Gastrocnemius medialis (tissue), 4 donors: ENCODE measurements at places on chromosomes 7 and 10.

DNA sequence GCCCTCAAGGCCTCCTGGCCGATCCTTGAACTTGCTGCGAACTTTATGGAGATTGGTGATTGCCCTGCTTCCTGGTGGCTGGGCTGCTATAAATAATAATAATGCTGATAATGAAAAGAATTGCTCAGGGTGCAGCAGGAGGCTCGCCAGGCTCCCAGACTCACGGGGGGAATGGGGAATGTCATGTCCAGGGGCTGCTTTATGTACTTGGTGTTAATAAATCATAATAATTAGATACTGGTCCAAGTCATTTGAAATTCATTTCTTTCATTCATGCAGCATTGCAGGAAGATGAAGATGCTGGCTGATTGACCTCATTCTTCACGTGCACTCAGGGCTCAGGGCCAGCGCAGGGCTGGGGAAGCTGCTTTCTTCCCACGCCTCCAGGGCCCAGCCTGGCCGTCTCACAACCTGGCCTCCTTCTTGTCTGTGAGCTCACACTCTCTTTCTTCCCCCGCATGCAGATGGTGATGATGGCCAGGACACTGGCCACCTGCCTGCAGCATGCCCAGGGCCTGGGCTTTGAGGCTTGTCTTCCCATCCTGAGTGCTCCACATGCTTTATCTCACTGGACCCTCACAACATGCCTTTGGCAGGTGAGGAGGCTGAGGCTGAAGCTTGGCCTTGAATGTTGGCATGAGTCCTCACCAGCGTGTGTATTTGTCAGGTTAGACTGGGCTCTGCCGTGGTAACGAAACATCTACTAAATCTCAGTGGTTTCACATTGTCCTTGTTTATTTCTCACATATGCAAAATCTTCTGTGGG, 138.4 kb upstream of the TNS3 start:
- no peak overlapping the region for H3K4me3 ChIP-seq
- H3K36me3 ChIP-seq = no peaks in the 10 kb centered on the region
- no peak overlapping the region for H3K27ac ChIP-seq
- peak; percentile 12 for DNase-seq
- no peaks in the 10 kb centered on the region for H3K27me3 ChIP-seq

GRCh38 chr7:149292462-149292823, 30.4 kb downstream of the ZNF783 start:
- no peaks in the 10 kb centered on the region for H3K27me3 ChIP-seq
- H3K36me3 ChIP-seq = no peaks in the 10 kb centered on the region
- no peak overlapping the region for H3K27ac ChIP-seq
- DNase-seq = no peak

- no peak overlapping the region for H3K27ac ChIP-seq
- H3K36me3 ChIP-seq = no peaks in the 10 kb centered on the region
- DNase-seq = no peak
These were observed 40.7 kb upstream of the LEP start for GRCh38 chr7:128200376-128200775.

DNA sequence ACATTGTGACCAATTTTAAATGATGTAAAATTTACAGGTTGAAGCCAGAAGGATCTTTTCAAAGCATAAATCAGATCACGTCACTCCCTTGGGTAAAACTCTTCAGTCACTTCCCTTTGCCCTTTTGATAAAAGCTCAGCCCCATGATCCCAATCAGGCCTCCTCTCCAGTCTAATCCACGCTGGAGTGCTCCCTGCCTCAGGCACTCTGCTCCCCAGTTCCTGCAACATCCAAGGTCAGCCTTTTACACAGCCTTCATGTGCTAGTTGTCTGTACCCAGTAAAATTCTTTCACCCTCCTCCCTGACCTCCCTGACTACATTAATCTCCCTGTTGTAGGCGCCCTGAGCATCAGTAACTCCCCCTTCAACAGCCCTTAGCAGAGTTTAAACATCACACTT, 14.1 kb downstream of the ELMO1 start:
- H3K27ac ChIP-seq = no peak overlapping the region
- H3K36me3 ChIP-seq = no peaks in the 10 kb centered on the region
- no peaks in the 10 kb centered on the region for H3K27me3 ChIP-seq

DNA sequence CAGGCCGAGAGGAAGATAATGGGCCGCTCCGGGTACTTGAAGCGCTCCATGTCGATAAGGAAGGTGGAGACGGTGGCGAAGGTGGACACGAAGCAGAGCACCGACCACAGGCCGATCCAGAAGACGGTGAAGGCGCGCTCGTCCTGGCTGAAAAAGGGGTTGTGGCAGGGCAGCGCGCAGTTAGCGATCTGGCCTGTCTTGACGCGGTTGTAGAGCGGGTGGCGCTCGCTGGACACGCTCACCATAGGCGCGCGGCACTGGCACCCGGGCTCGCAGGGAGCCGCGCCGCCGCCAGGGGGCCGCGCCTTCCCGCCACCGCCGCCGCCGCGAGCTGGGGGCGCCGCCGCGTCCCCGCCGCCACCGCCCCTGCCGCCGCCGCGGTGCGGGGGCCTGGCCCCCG, 1.6 kb downstream of the FZD8 start:
- H3K27ac ChIP-seq = peak overlapping the region; percentile 80
- peak; percentile 59 for DNase-seq
- H3K4me1 ChIP-seq = peaks cover 4% of the 10 kb centered on the region
- no peaks in the 10 kb centered on the region for H3K27me3 ChIP-seq
- H3K4me3 ChIP-seq = peak overlapping the region; percentile 62
- no peaks in the 10 kb centered on the region for H3K36me3 ChIP-seq

- H3K27ac ChIP-seq = no peak overlapping the region
- no peak for DNase-seq
- H3K4me3 ChIP-seq = no peak overlapping the region
- H3K36me3 ChIP-seq = no peaks in the 10 kb centered on the region
- H3K27me3 ChIP-seq = no peaks in the 10 kb centered on the region
These were observed 263.4 kb downstream of the KCNMA1 start for GRCh38 chr10:77374189-77374656.

DNA sequence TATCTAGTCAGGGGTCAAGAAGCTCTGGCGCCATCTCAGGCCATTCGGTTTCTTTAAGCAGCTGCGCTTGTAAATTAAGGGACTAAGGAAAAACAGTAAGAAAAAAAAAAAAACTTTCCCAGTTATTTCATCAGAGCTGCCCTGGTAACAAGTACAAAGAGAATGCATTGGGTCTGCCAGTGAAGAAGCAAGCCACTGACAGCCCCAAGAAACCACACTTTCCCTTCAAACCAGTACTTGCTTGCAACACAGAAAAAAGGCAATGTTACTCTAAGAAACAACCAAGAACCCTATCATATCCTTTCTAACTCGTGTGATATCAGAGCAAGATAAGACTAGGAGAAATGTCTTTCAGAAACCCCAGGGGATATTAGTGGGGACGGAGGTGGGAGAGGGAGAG, 40.6 kb upstream of the AOAH start:
- H3K27me3 ChIP-seq = no peaks in the 10 kb centered on the region
- no peak overlapping the region for H3K4me3 ChIP-seq
- no peaks in the 10 kb centered on the region for H3K36me3 ChIP-seq
- no peaks in the 10 kb centered on the region for H3K4me1 ChIP-seq

GRCh38 chr7:80240265-80241025, 105.8 kb downstream of the GNAI1 start:
- DNase-seq = no peak
- H3K27me3 ChIP-seq = no peaks in the 10 kb centered on the region
- H3K4me3 ChIP-seq = no peak overlapping the region
- no peak overlapping the region for H3K27ac ChIP-seq

GRCh38 chr7:36967387-36967786, 243.1 kb upstream of the AOAH start:
- no peak overlapping the region for H3K4me3 ChIP-seq
- H3K36me3 ChIP-seq = no peaks in the 10 kb centered on the region

GRCh38 chr7:70830060-70830395, 301.9 kb upstream of the GALNT17 start:
- H3K4me3 ChIP-seq = no peak overlapping the region
- DNase-seq = no peak
- no peak overlapping the region for H3K27ac ChIP-seq
- H3K4me1 ChIP-seq = no peaks in the 10 kb centered on the region

DNA sequence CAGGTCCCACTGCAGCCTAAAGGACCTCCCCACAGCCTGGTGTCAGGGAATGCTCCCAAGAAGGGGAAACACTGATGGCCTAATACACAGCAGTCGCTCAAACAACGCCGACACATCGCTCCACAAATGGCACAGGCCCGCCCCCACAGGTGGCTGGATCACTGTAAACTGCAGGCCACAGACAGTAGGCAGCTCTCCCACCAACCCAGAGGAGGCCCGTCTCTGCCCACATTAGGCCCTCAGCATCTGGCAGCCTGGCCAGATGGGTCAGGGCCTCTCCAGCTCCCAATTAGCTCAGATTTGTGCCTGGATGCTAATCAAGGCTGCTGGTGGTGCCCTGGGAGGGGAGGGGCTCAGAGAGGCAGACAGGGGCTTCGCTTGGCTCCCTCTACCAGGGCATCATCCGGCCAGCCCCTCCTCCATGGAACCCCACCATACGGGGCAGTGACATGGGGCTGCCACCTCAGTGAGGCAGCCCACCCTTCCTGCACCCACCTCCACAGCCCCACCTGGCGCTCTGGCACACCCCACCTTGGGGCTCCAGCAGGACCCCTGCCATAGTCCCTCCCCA, 42.7 kb downstream of the CAMK2B start:
- no peaks in the 10 kb centered on the region for H3K27me3 ChIP-seq
- no peak overlapping the region for H3K4me3 ChIP-seq
- H3K4me1 ChIP-seq = peaks cover 64% of the 10 kb centered on the region
- H3K36me3 ChIP-seq = no peaks in the 10 kb centered on the region

DNA sequence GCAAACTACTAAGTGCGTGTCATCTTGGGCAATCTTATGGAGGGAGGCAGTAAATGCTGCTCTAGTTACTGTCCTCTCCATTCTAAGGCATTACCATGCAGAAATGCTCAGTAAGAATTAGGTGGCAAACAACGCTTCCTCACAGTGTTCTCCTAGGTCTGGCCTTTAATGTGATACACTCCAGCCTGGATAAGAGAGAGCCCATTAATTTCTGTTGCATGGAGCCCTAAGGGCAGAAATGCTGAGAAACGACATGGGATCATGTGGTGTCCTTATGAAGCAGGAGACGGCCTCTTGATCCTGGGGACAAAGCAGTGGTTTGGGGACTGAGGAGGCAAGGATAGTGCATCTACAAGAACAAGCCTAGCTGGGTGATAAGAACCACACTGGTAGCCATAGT, 44.0 kb downstream of the SLC25A13 start:
- H3K27me3 ChIP-seq = no peaks in the 10 kb centered on the region
- H3K4me3 ChIP-seq = no peak overlapping the region
- no peaks in the 10 kb centered on the region for H3K4me1 ChIP-seq
- no peak overlapping the region for H3K27ac ChIP-seq
- no peak for DNase-seq

GRCh38 chr10:59644841-59645240, 64.8 kb downstream of the SLC16A9 start:
- peaks cover 14% of the 10 kb centered on the region for H3K4me1 ChIP-seq
- DNase-seq = no peak
- no peak overlapping the region for H3K27ac ChIP-seq
- no peaks in the 10 kb centered on the region for H3K36me3 ChIP-seq

DNA sequence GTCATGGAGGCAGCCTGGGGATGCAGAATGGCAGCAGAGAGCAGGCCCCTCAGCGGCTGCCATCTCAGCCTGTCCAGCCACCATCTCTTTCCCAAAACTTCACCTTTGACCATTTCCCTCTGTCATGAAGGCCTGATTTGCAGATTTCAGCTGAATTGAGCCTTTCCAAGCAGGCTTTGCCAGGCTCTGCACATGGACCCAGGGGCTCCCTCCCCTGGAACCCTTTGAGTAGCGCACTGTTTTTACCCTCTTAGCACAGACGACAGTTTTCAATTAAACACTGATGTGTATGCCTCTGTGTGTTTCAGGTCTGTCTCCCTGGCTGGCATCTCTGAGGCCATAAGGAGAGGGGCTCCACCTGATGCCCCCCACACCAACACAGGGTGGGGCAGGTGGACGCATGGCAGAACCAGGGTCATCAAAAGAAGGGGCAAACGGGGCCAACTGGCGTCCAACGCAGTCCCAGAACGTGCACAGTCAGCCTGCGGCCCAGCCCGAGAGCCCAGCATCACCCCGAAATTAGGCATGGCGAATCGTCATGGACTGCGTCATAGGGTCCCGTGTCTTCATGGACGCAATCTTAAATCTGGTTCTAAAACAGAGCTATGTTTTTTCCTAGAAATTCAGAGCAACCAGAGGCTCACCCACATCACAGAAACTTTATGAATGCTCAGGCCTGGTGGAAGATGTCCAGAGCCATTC, 185.0 kb upstream of the TCERG1L start:
- no peak for DNase-seq
- H3K27me3 ChIP-seq = no peaks in the 10 kb centered on the region
- H3K4me3 ChIP-seq = no peak overlapping the region
- H3K36me3 ChIP-seq = no peaks in the 10 kb centered on the region
- H3K4me1 ChIP-seq = no peaks in the 10 kb centered on the region
- H3K27ac ChIP-seq = no peak overlapping the region

DNA sequence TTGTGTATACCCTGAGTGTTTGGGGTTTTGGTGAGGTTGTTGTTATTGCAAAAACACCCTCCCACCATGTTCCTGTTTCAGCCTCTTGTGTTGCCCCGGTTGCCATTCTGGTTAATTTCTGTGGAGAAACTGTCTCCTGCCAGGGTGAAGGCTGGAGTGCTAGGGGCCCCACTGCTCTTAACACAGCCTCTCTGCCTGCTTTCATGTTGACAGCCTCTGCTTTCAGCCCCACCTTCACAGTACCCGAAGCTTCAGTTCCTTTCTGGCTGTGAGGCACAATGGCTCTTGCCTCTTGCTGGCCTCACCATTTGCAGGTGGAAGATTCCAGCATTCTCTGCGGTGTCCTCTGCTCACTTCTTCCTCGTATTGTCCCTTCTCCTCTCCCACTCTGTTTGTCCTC, 19.2 kb downstream of the SLC18A2 start:
- no peak for DNase-seq
- peaks cover 6% of the 10 kb centered on the region for H3K27me3 ChIP-seq
- no peaks in the 10 kb centered on the region for H3K36me3 ChIP-seq
- H3K4me3 ChIP-seq = no peak overlapping the region
- no peak overlapping the region for H3K27ac ChIP-seq

GRCh38 chr10:8221451-8221850, 167.0 kb downstream of the GATA3 start:
- H3K36me3 ChIP-seq = no peaks in the 10 kb centered on the region
- no peak overlapping the region for H3K4me3 ChIP-seq
- DNase-seq = no peak
- no peaks in the 10 kb centered on the region for H3K4me1 ChIP-seq
- H3K27ac ChIP-seq = no peak overlapping the region

- H3K4me3 ChIP-seq = peak overlapping the region; percentile 72
- no peaks in the 10 kb centered on the region for H3K36me3 ChIP-seq
- peak; percentile 22 for DNase-seq
- H3K27me3 ChIP-seq = no peaks in the 10 kb centered on the region
- peak overlapping the region; percentile 97 for H3K27ac ChIP-seq
- peaks cover 49% of the 10 kb centered on the region for H3K4me1 ChIP-seq
These were observed 766 bp upstream of the ZMYND11 start for GRCh38 chr10:134247-135131.

GRCh38 chr10:110067960-110068770, 60.4 kb downstream of the ADD3 start:
- H3K4me1 ChIP-seq = peaks cover 7% of the 10 kb centered on the region
- peak; percentile 26 for DNase-seq
- H3K4me3 ChIP-seq = no peak overlapping the region
- H3K27ac ChIP-seq = peak overlapping the region; percentile 1
- no peaks in the 10 kb centered on the region for H3K36me3 ChIP-seq

GRCh38 chr7:92044940-92045339, 89.3 kb downstream of the CYP51A1 start:
- DNase-seq = no peak
- peaks cover 37% of the 10 kb centered on the region for H3K4me1 ChIP-seq
- H3K27ac ChIP-seq = peak overlapping the region; percentile 91
- H3K27me3 ChIP-seq = no peaks in the 10 kb centered on the region
- peaks cover 34% of the 10 kb centered on the region for H3K36me3 ChIP-seq
